ENCODE measurements at places on chromosomes 1 and 21.

DNA sequence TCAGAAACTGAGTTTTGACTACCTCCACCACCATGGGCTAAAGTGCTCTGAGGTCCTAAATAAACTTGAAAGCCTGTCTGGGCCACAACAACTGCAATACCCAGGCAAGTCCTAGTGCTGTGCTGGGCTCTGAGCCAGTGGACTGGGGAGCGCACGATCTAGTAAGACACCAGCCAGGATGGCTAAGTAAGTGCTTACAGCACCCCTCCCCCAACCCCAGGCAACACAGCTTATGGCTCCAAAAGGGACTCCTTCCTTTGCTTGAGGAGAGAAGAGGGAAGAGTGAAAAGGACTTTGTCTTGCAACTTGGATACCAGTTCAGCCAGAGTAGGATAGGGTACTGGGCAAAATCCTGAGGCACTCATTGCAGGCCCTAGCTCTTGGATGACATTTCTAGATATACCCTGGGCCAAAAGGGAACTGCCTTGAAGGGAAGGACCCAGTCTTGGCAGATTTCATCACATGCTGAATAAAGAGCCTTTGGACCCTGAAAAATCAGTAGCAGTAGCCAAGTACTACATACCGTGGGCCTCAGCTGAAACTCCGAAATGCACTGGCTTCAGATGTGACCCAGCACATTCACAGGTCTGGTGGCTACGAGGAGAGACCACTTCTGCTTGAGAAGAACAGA lies 1.6 kb downstream of the C1orf105 start:
- DNase-seq: no peak

DNA sequence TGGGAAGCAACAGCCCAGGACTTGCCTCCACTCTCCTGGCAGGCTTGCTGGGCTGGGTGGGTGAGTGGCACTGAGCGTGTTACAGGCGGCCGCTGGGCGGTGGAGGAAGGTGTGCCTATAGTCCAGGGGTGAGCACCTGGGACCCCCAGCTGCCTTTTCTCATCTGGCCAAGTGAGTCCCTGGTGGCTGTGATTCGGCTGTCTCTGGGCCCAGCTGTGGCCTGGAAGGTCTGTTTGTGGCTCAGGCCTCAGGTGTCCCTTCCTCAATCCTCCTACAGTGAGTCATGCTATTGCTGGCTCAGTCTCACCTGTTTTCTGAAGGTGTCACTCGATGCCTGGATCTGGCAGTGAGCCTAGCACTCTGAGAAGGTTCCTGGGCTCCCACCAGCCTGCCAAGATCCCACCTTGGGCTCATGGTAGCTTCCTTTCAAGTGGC lies 564.2 kb downstream of the PTPRU start:
- no peak for DNase-seq

DNA sequence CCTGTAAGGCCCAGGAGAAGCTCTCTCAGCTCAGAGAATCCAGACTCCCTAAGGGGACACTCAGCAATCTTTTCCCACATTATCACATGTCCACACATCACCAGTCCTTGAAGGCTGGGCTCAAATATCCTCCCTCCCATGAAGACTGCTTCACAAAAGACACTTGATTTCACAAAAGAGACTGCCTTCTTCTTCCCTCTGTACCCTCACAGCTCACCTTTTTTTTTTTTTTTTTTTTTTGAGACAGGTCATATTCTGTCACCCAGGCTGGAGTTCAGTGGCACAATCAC lies 1.5 kb downstream of the CD58 start:
- no peak for DNase-seq

- no peak for DNase-seq
These were observed 147.8 kb upstream of the MAP1LC3C start for GRCh38 chr1:242146652-242147051.

DNA sequence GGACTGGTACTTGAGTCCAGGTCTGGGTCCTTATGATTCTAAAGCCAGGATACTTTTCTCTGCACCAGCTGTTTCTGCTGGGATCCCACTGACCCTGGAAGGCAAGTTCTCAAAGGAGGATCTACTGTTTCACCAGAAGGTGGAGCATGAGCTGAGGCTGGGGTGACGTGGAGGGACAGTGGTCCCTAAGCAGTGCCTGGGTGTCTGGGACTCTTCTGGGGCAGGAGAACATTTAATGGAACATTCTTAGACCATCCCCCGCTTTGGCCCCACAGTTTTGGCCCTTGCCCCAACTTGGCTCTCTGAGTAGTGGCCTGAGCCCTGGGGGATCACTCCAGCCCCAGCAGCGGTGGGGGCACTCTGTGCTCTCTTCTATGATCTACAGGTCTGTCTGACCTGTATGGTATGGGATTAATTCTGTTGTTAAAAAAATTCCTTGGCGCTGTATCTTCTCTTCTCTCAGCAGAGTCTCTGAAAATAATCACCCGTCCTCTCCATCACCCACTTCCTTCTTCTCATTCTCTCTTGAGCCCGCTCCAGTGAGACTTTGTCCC lies 60.3 kb upstream of the CSF3R start:
- DNase-seq: no peak

- no peak for DNase-seq
These were observed 2.9 kb downstream of the C1QA start for GRCh38 chr1:22639286-22639685.

GRCh38 chr1:162087574-162087973 lies 18.1 kb downstream of the NOS1AP start:
- DNase-seq: no peak

GRCh38 chr1:209577346-209577745 lies 6.2 kb upstream of the CAMK1G start:
- no peak for DNase-seq
